CD4-positive, alpha-beta T cell treated with Interleukin-21 for 1 hour (primary cell): ENCODE measurements at places on chromosomes 2 and 18.

DNA sequence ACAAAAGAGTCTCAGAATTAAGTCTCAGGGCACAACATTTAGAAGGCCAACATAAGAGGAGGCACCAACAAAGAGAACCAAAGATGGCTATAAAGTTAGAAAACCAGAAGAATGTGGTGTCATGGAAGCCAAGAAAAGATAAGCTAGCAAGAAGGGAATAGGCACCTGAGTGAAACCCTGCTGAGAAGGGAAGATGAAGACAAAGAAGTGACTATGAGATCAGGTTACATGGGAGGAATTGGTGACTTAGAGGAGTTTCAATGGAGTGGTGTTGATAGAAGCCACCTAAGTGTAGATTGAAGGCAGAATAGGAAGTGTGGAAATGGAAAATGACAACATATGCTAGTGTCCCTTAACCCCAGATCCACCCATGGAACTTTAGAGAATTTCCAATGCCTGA, 327.6 kb upstream of the KCNJ3 start:
- DNase-seq = no peak

- DNase-seq = no peak
Measured at GRCh38 chr18:31373641-31374040, 2.9 kb upstream of the DSG4 start.

DNA sequence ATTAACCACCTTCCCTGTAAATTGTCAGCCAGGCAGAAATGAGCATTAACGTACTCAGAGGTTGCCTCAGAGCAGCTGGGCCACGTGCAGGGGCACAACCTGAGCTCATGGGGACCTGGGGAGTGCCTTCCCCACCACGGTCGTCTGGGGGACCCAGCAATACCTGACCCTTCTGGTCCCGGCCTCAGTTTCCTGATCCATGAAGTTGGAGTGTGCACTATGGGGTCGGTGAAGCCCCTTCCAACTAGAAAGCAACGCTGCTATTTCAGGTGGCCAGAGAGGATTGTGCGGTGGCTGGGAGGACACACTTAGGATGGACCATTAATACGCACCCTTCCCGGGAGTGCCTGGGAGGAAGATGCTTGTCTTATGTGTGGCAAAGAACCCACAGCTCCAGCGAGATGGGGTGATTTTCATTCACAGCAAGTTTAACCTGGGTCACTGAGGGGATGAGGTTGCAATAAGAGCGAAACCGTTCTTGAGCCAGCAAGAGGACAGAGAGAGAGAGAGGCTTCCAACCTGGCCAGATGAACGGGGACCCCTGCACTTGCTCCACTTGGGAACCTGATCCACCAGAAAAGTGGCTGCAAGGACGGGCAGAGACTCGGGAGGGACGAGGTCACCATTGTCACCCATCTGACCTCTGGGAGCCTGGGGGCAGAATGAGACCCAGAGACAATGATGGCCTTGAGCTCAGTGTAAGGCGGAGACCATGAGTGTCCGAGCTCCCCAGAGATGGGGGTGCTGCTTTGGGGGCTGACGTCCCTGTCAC, 36.2 kb downstream of the NGEF start:
- DNase-seq = no peak

DNA sequence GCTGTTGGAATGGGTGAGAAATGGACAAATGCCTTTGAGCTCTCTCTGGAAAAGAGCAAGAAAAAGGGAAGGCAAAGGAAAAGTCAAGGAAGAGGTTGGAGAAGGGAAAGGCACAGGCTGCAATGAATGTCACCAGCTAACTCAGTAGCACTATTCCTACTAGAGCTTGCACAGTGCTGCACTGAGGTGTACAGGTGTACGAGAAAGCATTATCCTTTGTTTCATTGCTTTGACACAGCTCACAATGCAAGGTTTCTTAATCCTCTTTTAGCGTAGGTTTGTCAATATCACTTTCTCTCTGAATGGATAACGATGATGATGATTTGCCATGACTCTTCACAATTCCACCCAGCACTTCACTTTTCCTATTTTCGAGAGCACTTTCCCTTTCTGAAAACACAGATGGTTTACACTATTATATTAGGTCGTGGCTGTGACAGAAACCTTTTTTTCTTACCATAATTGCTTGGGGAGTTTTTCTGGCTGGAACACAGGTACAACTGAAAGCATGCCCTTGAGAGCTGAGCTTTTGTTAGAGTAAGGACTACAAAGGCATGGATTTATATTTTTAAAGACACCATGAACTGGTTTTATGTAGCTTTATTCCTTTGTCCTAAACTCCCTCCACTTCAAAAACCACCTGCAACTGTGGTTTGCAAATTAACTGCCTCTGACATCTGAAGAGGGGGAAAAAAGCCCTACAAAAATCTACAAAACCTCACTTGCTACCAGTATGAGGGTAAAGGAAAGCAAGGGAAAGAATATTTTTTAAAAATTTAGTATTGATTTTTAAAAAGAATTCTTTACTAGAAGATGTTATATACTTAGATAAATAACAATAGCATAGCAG, 265.5 kb downstream of the TGIF1 start:
- DNase-seq = no peak

DNA sequence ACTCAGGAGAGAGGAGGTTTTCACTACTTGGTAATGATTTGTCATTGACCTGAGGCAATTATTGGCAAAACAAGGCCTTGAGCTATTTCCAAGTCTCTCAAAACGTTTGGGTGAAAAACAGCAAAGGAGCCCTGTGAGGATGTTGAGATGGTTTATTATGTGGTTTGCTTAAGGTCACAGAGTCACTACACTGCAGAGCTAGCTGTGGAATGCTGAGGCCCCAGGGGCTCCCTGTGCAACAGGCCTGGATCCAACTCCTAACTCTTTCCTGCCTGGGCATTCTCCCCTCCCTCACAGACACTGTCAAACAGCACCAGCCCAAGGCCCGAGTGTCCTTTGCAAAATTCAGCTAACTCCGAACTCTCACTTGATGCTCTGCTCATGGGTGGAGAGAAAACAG, 754.6 kb upstream of the SOX11 start:
- DNase-seq = no peak

- DNase-seq = no peak
Measured at GRCh38 chr2:157822993-157823392, 53.1 kb downstream of the ACVR1 start.

DNA sequence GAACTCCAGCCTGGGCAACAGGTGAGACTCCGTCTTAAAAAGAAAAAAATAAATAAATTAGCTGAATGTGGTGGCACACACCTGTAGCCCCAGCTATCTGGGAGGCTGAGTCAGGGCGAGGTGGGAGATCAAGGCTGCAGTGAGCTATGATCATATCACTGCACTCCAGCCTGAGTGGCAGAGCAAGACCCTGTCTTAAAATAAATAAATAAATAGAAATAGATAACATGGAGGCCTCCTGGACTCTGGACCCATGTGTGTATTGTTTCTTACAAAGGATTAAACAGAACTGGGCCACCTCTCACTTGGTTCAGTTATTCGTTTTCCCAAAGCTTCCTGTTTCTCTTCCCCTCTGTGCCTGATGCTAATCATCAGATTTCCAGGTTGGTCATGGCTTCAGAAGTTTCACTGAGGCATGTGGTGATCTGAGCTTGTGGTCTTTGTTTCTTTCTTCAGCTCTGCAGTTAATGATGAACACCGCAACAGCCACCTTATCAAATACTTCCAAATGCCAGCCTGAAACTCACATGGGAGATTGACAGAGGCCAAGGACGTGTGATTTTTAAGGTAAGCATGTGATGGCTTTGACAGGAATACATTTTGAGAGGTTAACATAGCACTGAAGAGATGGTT, 83.3 kb upstream of the MAP4K4 start:
- no peak for DNase-seq

GRCh38 chr2:197136452-197136851, 174.1 kb downstream of the ANKRD44 start:
- DNase-seq = no peak

DNA sequence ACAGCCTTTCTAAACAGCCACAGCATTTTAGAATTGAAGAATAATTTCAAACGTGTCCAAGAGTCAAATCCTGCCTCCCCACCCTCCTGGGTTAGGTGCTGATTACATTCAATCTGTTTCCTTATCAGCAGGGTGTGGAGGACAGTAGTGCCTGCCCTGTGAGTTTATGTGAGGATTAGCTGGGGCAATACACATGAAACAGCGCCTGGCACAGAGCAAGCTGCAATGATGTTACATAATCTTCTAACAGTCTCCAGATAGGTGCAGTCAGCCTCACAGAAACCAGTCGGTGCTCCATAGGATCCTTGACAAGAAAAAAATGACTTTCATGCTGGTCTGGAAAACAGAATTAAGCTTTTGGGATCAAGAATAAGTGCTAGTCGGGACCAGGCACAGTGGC, 91.7 kb upstream of the ITGA6 start:
- no peak for DNase-seq

DNA sequence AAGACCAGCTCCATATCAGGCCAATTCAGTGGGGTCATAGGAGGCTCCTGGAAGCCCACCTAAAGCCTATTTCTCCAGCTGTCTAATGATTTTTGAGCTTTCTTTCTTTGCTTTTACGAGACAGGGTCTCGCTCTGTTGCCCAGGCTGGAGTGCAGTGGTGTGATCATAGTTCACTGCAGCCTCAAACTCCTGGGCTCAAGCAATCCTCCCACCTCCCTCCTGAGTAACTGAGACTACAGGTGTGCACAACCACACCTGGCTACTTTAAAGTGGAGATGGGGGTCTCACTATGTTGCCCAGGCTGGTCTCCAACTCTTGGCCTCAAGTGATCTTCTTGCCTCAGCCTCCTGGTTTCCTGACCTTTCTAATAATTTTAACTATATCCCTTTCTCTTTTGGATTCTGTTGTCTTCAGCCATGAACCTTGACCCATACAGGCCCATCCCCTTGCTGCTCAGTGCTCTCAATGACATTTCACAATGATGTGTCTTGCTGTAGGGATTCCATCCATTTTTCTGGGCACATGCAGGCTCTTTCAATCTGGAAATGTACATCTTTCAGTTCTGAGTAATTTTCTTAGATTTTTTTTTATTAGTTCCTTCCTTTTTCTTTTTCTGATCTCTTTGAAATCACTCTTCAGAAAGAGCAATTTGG, 29.7 kb downstream of the GNLY start:
- no peak for DNase-seq

GRCh38 chr18:79797518-79798345, at the start of gene KCNG2:
Gene KCNG2, plus strand, starts transcription at chr18:79797938. Its CDS starts 65,730 bp downstream, at chr18:79863668.
- no peak for DNase-seq

DNA sequence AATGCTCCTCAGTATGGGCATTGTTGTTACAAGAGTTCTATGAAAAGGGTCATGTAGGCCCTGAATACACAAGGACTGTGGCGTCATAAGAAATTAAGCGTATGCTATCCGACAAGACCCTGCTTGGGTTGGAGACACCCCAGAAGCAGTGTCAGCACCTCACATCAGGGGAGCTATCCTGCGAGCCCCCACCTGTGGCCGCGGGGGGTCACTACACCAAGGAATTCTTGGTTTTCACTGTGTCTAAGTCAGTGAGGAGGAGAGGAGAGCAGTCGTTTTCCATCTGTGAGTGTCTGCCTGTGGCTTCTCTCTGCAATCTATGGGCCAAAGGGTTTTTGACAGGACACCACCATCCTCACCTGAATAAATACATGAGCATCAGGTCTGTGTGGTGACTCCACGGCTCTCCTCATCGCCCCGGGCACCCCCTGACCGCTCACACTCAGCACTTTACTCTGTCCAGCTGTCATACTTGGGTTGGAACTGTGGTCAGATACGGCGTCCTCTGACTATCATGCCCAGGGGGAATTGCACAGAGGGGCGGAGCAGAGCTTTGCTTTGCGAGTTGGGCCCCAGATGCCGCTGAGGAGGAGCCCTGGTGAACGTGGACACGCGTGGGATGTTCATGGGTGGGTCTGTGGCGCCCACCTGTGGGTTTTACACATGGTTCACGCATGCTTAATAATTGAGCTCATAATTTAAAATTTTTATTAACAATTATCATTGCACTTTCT, 235.5 kb downstream of the MYT1L start:
- DNase-seq = no peak

- DNase-seq = no peak
Measured at GRCh38 chr2:1673160-1673944, 71.0 kb downstream of the PXDN start.

DNA sequence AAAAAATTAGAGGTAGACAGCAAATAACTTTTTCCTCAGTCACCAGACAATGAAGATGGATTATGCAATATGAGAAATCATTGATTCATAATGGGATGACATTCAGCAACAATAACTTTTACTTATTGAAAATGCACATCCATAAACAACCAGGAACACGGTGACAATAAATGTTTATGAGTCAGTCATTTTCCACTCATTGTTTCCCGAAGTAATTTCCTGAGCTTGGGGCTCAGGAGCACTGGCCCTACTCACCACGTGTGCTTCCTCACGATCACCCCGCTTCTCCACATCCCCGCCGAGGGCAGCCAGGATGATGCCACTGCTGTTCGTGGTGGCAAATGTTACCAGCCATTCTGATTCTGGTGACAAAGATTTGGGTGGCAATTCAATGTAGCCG, 156.3 kb downstream of the LAMA1 start:
- DNase-seq = no peak

GRCh38 chr18:49730951-49731391, 82.4 kb downstream of the ACAA2 start:
- no peak for DNase-seq

DNA sequence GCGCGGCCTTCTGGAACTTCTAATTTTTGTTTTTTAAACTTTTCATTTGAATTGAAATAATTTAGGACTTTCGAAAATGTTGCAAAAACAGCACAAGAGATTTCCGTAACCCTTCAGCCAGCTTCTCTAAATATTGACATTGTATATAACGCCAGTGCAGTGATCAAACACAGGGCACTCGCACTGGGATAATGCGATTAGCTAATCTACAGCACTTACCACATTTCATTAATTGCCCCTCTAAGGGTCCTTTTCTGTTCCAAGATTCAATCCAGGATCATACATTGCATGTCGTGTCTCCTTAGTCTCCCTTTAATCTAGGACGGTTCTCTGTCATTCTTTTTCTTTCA, 343 bp upstream of the CD302 start:
- DNase-seq = no peak

- DNase-seq = no peak
Measured at GRCh38 chr2:180456801-180457200, 449.7 kb upstream of the CWC22 start.

GRCh38 chr18:13611601-13612195, 114.7 kb downstream of the FAM210A start:
- no peak for DNase-seq

DNA sequence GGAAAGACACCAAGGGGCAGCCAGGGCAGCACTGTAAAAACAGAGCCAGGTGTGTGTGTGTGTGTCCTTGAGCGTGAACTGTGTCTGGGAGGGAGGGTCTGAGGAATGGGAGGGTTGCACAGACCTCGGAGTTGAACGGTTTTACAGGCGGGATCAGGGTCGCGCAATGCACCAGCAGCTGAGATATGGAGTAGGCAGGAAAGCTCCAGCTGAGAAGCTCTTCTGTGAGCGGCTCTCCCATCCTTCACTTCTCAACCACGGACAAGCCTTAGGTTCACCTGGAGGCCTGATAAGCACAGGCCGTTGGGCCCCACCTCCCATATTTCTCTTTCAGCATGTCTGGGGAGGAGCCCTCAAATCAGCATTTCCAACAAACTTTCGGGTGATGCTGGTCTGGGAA, 12.1 kb downstream of the SERTAD2 start:
- DNase-seq = no peak

DNA sequence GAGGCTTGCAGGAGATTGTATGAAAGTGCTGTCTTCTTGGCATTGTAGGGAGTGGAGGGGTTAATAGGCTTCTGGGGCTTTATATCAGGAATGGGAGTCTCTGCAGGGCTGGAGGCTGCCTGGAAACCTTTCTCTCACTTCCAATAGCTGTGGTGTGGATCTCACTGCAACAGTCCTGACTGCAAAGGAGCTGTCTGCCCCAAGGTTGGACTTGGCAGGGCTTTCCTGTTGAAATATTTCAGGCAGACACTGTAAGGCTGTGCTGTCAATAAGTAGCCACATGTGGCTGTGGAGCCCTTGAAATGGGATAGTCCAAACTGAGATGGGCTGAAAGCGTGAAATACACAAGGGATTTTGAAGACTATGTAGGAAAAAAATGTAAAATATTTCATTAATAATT, 399.1 kb upstream of the SPRED2 start:
- no peak for DNase-seq
